Spleen (tissue), 13 donors: ENCODE measurements at places on chromosomes 3 and 15. TPM values are rescaled to one million over a fixed set of nuclear protein-coding genes. Genes with fewer than 3 reads are reported as not detected.

GRCh38 chr15:51030649-51031316 lies 63.9 kb downstream of the TNFAIP8L3 start:
- no peak for DNase-seq
- no peak overlapping the region for H3K4me3 ChIP-seq
- H3K4me1 ChIP-seq, result no peaks in the 10 kb centered on the region
- H3K27ac ChIP-seq, result no peak overlapping the region
- no peaks in the 10 kb centered on the region for H3K27me3 ChIP-seq
- H3K36me3 ChIP-seq, result no peaks in the 10 kb centered on the region

DNA sequence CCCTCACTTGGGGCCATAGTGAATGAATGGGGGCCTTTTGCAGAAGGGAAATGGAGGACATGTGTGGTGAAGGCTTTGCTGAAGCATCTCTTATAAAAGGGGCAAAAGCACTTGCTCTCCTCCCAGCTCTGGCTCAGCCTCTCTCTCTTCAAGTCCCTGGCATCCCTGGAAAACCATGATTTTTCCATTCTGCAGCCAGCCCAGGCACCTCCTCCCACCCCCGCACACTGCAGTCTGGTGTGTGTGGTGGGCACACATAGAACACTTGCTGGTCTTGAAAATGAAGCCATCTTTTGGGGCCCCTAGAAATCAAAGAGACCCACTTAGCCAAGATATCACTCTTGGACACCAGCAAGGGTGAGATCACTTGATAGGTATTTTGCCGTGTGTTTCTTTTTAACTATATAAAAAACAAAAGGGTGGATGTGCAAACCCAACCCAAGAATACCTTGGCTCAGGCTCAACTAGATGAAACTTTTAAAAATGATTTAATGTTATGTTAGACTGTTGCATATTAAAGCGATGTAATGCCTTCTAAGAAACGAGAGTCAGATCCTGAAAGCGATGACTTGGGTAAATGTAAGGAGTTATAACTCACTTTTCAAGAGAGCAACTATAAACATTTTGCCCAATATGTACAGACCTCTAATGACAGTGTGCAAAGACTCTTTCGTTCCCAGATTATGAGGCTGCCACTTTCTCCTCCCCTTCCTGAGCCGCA lies 16.4 kb upstream of the ALDH1A3 start:
- peak overlapping the region; percentile 41 for H3K27ac ChIP-seq
- H3K4me1 ChIP-seq, result no peaks in the 10 kb centered on the region
- no peaks in the 10 kb centered on the region for H3K27me3 ChIP-seq
- H3K36me3 ChIP-seq, result no peaks in the 10 kb centered on the region
- no peak for DNase-seq

DNA sequence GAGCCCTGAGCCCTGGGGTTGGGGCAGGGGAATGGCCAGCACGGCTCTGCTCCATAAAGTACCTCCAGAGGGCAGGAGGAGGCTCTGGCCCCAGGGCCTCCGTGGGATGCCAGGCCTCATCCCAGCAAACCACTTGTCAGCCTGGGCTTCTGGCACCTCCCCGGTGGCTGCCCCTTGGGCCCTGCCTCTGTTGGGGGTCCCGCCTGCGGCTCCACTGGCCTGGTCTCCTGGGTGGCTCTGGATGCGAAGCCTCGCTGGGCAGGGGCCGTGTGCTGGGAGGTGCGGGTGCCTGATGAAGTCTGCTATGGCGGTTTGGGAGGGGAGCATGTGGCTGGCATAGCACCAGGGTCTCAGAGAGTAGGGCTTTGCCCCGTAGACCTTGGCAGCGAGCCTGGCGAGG lies 37.6 kb downstream of the PLXNA1 start:
- H3K36me3 ChIP-seq, result no peaks in the 10 kb centered on the region
- H3K4me3 ChIP-seq, result no peak overlapping the region
- H3K27ac ChIP-seq, result no peak overlapping the region
- DNase-seq, result no peak

- peak overlapping the region; percentile 92 for H3K27ac ChIP-seq
- H3K4me3 ChIP-seq, result no peak overlapping the region
- H3K4me1 ChIP-seq, result peaks cover 65% of the 10 kb centered on the region
- H3K27me3 ChIP-seq, result no peaks in the 10 kb centered on the region
- DNase-seq, result no peak
Measured at GRCh38 chr3:49359623-49360022, 1.5 kb upstream of the GPX1 start.

DNA sequence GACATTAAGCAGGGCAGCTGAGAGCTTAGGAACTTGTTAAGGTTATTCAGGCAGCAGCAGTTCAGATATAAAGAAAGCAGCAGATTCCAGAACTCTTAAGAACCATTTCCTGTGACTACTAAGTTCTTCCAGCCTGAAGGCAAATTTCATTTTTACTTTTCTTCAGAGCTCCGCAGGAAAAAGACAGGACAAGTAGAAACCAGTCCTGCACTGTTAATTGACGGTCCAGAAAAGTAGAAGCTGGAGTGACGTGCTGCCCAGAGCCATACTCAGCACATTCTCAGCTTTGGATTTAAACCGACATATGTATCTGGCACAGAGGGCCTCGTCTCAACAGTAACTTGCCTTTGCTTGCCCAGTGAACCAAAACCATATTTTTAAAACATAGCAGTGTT lies 219.4 kb upstream of the STRIT1 start:
- H3K36me3 ChIP-seq, result no peaks in the 10 kb centered on the region
- H3K4me1 ChIP-seq, result no peaks in the 10 kb centered on the region
- H3K27me3 ChIP-seq, result no peaks in the 10 kb centered on the region
- DNase-seq, result no peak
- no peak overlapping the region for H3K27ac ChIP-seq

DNA sequence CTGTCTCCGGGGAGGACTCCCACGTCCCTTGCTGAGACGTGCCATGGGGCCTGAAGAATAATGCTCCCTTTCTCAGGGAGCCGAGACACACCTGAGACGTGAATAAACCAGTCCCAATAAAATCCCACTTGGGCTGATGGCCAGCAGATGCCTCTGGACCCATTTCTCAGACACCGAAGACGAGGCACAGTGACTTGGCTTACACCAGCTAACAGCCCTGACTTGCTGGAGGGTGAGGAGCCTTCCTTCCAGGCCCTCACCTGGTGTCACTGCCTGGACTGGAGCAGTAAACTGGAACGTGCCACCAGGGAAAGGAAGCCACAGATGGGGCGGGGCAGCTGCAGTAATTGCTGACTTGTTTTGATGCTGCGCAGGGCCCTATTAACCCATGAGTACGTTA lies 189.7 kb downstream of the PDZRN3 start:
- no peak overlapping the region for H3K4me3 ChIP-seq
- no peaks in the 10 kb centered on the region for H3K36me3 ChIP-seq
- H3K4me1 ChIP-seq, result no peaks in the 10 kb centered on the region
- no peak for DNase-seq

- no peaks in the 10 kb centered on the region for H3K4me1 ChIP-seq
- no peaks in the 10 kb centered on the region for H3K27me3 ChIP-seq
- no peaks in the 10 kb centered on the region for H3K36me3 ChIP-seq
- DNase-seq, result no peak
- H3K27ac ChIP-seq, result no peak overlapping the region
Measured at GRCh38 chr3:78569804-78570203, 1198.0 kb downstream of the ROBO1 start.

DNA sequence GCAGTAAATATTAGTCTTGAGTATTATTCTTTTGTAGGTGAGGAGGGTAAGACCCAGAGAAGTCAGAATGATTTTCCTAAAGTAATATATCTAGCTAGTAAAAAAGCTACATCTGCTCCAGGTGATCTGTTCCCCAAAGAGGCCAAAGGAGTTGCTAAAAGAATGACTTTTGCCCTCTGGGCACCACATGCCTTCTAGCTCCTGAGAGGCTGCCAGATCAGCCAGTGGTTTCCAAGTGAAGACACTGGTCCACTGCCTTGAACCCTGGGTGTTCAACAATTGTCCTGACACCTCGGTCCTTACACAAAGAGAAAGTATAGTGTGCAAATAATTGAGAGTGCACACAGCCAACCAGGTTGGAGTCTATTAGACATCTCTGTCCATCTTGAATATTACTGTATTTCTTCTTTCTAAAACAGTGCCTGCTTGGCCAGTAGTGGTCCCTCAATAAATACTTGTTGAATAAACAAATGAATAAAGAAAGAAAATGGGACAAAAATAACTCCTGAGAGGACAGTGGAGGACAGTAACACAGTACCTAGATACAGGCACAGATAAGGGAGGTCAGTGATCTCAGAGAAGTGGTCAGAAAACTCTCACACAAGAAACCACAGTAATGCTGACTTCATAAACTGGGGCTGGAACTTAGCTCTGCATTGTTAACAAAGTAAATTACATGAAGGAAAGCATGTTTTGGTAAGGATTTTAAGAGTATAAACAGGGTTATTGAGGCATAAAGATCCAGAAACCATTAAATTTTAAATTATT lies 56.6 kb upstream of the CSTA start:
- H3K27me3 ChIP-seq, result no peaks in the 10 kb centered on the region
- no peak for DNase-seq
- no peak overlapping the region for H3K27ac ChIP-seq
- H3K4me1 ChIP-seq, result peaks cover 9% of the 10 kb centered on the region

DNA sequence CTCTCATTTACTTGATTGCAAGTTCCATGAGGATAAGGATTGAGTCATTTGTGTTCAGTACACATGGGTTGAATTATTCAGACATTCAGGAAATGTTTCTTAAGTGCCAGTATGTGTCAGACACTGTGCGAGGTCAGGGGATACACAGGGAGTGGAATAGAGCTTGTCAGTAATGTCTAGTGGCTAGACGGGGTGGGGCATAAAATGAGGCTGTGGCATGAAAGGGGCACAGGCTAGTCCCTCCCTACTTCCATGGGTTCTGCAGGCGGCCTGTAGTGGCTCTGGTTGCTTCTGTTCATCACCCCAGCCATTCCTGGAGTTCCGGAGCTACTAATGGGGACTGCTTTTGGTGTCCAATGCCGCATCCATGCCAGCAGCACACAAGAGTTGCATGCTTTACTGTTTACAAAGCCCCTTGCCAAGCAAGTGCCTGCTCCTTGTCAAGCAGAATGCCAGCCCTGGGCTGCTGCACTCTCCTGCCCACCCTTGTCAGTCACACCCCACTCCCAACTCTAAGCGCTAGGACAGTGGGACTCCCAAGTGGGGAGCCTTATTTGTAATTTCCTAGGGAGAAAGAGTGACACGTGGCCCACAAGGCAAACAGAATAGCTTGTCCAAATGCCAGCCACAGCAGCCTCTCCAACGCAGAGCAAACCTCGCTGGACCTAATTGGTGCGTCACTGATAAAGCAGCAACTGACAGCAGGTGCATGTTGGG lies 70.8 kb downstream of the RAB11A start:
- no peak overlapping the region for H3K27ac ChIP-seq
- DNase-seq, result no peak
- no peak overlapping the region for H3K4me3 ChIP-seq
- no peaks in the 10 kb centered on the region for H3K36me3 ChIP-seq
- peaks cover 21% of the 10 kb centered on the region for H3K27me3 ChIP-seq

DNA sequence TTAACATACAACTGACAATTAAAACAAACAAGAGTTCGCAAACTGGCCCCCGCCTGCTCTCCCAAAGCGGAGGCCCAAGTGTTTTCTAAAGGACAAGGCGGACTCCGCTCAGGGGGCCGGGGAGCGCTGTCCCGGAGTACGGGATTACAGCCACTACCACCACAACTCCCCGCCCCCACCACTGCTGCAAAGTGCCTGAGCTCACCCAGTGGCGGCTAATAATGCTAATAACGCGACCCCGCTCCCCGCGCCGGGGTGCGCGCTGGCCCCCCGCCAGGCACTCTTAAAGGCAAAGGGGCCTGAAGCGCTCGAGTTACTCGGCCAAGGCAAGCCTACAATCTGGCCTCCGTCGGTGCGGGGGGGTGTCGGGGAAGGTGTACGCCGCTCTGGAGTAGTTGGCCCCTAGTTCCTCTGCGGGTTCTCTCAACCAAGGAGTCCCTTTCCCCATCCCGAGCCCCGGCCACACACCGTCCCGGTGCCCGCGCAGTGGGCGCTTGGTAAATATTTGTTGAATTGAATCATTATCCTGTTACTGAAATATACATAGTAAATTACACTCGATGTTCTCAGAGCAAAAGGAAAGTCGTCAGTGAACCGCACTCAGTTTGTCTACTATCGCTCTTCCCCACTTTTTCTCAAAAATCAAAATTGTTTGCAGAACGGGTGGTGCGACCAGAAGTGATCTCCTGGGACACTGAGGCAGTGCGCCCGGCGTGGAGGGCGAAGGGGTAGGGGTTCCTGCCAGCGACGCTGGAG lies 827 bp downstream of the WNT5A start:
- peaks cover 100% of the 10 kb centered on the region for H3K27me3 ChIP-seq
- DNase-seq, result peak; percentile 78
- peaks cover 46% of the 10 kb centered on the region for H3K4me1 ChIP-seq
- H3K27ac ChIP-seq, result peak overlapping the region; percentile 74

GRCh38 chr15:81295486-81296121 lies 28.3 kb downstream of the STARD5 start:
- DNase-seq, result peak; percentile 56
- H3K36me3 ChIP-seq, result no peaks in the 10 kb centered on the region
- peaks cover 29% of the 10 kb centered on the region for H3K4me1 ChIP-seq
- no peaks in the 10 kb centered on the region for H3K27me3 ChIP-seq
- H3K27ac ChIP-seq, result peak overlapping the region; percentile 88
- H3K4me3 ChIP-seq, result peak overlapping the region; percentile 87

- H3K36me3 ChIP-seq, result peaks cover 67% of the 10 kb centered on the region
- H3K27ac ChIP-seq, result no peak overlapping the region
- H3K4me1 ChIP-seq, result no peaks in the 10 kb centered on the region
- H3K27me3 ChIP-seq, result no peaks in the 10 kb centered on the region
- no peak for DNase-seq
Measured at GRCh38 chr3:45832699-45833098, 9.2 kb downstream of the LZTFL1 start.

DNA sequence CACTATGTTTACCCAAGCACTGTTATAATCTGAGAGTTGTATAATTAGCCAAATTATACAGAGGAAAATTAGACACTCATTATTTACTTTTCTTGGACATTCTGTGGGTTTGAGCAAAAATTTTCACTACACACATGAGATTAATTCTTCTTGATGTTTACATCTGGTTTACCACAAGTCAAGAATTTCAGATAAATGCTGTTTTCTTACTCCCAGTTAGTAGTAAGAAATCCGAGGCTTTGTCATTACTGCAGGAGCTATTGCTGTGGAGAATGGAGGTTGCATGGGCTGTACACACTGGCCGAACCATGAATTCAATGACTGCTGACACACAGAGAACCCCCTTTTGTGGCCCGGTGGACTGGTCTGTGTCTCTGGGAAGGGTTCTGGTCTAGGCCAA lies 207.7 kb upstream of the CFAP20DC start:
- no peak for DNase-seq
- H3K4me3 ChIP-seq, result no peak overlapping the region
- H3K27ac ChIP-seq, result no peak overlapping the region
- H3K4me1 ChIP-seq, result peaks cover 3% of the 10 kb centered on the region

GRCh38 chr3:56754741-56755417 lies 46.9 kb downstream of the ARHGEF3 start:
- DNase-seq, result peak; percentile 86
- peak overlapping the region; percentile 48 for H3K4me3 ChIP-seq
- peak overlapping the region; percentile 72 for H3K27ac ChIP-seq
- peaks cover 85% of the 10 kb centered on the region for H3K4me1 ChIP-seq

GRCh38 chr15:50425219-50425618 lies 1.0 kb downstream of the USP8 start:
- no peaks in the 10 kb centered on the region for H3K27me3 ChIP-seq
- no peak for DNase-seq
- peaks cover 64% of the 10 kb centered on the region for H3K4me1 ChIP-seq
- no peaks in the 10 kb centered on the region for H3K36me3 ChIP-seq
- H3K4me3 ChIP-seq, result peak overlapping the region; percentile 85

GRCh38 chr15:90425726-90426346 lies 37.8 kb downstream of the IQGAP1 start:
- no peaks in the 10 kb centered on the region for H3K27me3 ChIP-seq
- peak overlapping the region; percentile 18 for H3K27ac ChIP-seq

The ROPN1B gene
- total RNA-seq, result not detected

The DET1 gene
- total RNA-seq, result 5.1 TPM

The LCTL gene
- total RNA-seq, result not detected

The CDCP1 gene
- 3.2 TPM for total RNA-seq

The GLDN gene
- 3.7 TPM for total RNA-seq

The ZNF619 gene
- 8.5 TPM for total RNA-seq

The GPR149 gene
- not detected for total RNA-seq

The SYNPR gene
- not detected for total RNA-seq
